ENCODE measurements at places on chromosomes 16 and 17.
A peak's percentile ranks its signal among the peaks of the same experiment; 100 is the strongest.

- no peak for DNase-seq
Measured at GRCh38 chr16:14315683-14316320, 244.7 kb downstream of the MRTFB start.

GRCh38 chr16:8899709-8900317 is 17.7 kb downstream of the LITAFD start:
- DNase-seq = no peak

- DNase-seq = peak; percentile 93
Measured at GRCh38 chr16:23694644-23695373, 16.1 kb downstream of the PLK1 start.

DNA sequence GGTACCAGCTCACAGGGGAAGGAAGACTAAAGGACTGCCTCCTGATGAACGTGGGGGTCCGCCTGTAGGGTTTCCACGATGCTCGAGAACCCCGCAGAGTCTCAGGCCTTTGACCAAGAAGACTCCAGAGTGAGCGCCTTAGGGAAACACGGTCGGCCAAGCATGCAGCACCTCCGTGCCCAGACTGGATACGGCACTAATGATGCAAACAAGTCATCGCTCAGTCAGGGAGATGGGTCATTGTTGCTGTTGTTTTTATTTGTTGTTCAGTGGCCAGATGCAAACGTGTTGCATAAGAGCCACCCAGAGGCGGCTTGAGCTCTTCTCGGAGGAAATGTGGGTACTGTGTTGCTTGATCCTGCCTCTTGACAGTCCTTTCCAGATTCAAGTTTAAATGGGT is 19.3 kb upstream of the RBFOX3 start:
- peak; percentile 25 for DNase-seq

- DNase-seq = no peak
Measured at GRCh38 chr17:21251337-21252010, 1.7 kb downstream of the NATD1 start.

- DNase-seq = no peak
Measured at GRCh38 chr17:68057531-68057952, 22.0 kb downstream of the KPNA2 start.

DNA sequence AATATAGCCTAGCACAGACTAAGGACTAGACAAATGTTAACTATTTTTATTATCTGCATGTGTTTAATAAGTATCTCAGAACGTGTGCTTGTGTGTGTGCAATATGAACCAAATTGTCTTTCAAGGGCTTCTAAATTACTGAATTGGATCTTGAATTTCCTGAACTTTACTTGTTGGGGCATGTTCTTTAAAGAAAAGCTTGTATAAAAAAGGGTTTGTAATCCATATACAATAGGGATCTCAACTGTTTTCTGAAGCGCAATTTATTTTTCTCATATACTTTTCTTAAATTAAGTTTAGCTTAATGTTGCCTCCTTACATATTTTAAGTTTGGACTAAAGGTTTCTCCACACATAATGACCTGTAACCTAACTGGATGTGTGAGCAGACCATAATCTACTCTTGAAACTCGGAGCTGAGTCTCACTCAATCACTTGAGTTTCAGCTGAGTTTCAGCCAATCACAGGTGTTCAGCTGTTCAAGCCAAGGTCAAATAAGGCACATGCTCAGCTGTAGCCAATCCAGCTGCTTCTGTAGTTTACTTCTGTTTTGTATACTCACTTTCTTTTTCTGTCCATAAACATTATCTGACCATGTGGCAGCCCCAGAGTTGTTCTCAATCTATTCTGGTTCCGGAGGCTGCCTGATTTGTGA is 72.3 kb downstream of the CDK5R1 start:
- no peak for DNase-seq

- DNase-seq = no peak
Measured at GRCh38 chr17:72349491-72349995, 228.7 kb downstream of the SOX9 start.

DNA sequence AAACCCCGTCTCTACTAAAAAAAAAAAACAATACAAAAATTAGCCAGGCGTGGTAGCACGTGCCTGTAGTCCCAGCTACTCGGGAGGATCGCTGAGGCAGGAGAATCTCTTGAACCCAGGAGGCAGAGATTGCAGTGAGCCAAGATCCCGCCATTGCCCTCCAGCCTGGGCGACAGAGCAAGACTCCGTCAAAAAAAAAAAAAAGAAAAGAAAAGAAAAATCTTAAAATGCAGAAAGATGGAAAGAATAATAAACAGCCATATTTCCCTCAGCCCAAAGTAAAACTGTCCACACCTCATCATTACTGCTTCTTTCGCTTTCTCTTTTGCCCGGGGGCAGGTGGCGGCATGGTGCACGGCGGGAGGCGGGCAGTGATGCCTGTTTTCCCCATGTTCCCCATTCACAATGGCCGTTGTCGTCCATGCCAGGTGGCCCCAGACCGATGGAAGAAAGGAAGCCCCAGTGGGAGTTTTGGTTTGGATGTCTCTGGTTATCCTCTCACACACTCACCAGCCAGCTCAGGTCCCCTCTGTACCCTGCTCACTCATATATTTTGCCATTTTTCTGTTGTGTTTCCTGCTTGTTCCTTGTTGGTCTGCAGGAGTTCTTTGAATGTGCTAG is 37.0 kb upstream of the PEMT start:
- no peak for DNase-seq

GRCh38 chr17:1109606-1110540 is 69.9 kb downstream of the ABR start:
- DNase-seq = peak; percentile 75

DNA sequence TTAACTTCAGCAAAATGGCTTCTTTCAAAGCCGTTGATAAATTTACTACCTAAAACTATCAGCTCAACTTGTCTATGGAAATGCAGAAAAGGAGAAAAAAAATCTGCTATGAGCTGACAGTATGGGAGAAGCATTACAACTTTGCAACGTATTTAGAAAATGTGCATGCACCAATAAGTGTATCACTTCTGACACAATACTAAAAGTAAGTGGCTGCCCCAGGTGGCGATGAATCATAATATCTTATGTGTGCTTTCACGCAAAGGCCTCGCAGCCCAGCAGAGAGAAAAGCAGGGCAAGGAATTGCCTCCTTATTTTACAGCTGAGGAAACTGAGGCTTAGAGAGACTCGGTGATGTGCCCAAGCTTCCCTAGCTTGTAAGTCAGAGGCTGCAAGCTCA is 101.8 kb downstream of the SALL1 start:
- no peak for DNase-seq

- DNase-seq = no peak
Measured at GRCh38 chr17:38551121-38551520, 54.6 kb downstream of the SRCIN1 start.

- no peak for DNase-seq
Measured at GRCh38 chr16:86730086-86730485, 151.7 kb downstream of the FOXL1 start.

- peak; percentile 89 for DNase-seq
Measured at GRCh38 chr17:74493331-74493833, 26.9 kb downstream of the CD300A start.

GRCh38 chr16:69057400-69058378 is 47.8 kb upstream of the HAS3 start:
- DNase-seq = no peak

DNA sequence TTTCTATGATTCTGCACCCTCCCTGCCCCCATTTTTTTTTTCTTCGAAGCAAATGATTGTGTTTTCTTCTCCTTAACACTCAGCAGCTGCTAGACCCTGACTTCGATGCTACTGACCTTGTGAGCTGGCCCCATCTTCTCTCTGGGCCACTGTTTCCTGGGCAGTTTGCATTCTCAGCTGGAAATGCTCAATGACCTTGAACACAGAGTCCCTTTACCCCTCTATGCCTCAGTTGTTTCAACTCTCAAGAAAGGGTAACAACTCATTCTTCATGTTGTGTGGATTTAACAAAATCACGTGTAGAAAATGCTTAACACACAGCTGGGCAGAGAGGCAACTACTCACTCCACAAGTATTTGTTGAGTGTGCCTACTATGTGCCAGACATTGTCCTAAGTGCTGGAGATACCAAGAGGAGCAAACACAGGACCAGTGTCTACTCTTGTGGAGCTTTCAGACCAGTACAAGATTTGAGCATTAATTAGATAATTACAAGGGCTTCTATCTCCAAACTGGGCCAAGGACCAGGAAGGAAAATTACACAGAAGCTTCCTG is 66.2 kb downstream of the IQCK start:
- DNase-seq = no peak

- no peak for DNase-seq
Measured at GRCh38 chr16:83134638-83135037, 507.9 kb downstream of the CDH13 start.

DNA sequence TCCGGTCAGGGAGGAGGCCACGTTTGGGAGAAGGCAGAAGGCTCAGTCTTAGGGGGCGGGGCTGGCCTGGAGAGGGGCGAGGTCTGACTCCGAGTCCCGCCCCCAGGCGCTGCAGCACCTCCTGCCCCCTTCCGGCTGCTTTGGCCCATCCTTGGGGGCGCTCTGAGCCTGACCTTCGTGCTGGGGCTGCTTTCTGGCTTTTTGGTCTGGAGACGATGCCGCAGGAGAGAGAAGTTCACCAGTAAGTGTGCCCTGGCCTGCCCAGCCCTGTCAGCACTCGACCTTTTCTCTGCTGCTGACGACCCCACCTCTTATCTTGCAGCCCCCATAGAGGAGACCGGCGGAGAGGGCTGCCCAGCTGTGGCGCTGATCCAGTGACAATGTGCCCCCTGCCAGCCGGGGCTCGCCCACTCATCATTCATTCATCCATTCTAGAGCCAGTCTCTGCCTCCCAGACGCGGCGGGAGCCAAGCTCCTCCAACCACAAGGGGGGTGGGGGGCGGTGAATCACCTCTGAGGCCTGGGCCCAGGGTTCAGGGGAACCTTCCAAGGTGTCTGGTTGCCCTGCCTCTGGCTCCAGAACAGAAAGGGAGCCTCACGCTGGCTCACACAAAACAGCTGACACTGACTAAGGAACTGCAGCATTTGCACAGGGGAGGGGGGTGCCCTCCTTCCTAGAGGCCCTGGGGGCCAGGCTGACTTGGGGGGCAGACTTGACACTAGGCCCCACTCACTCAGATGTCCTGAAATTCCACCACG is 1.5 kb downstream of the TNFRSF12A start:
- DNase-seq = peak; percentile 80

DNA sequence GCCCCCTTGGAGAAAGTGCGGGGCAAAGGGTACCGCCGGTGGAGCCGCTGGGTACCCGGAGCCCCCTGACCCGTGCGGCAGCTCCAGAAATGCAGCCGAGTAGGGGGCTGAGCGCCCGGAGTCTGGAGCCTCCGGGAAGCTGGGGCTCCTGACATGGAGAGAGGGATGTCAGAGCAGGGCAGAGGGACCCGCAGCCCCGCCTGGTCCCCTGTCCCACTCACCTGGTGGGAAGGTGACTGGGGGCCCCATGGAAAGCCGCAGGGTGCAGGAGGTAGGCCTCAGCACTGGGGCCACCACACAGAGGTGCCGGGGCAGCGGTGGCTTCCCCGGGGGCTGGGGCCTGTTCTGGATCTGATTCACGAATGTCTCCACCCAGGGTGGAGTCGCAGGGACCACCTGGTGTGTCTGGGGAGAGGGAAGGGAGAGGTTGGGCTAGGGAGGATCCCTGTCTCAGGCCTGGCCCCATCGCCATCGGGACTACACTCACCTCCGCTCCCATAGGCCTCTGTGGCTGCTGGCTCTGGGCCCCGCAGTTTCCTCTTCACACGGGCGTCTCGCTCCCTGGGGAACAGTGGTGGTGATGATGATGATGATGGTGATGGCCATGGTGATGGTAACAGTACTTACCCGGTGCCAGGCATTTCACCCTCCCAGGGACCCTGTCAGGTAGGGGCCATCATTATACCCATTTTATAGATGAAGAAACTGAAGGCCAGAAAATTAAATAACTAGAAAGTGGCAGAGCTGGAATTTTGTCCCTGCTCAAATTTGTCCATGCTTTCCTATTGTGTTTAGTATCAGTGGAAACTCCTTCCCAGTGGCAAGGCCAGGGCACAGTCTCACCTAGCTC is 5.2 kb downstream of the TBX6 start:
- DNase-seq = no peak

DNA sequence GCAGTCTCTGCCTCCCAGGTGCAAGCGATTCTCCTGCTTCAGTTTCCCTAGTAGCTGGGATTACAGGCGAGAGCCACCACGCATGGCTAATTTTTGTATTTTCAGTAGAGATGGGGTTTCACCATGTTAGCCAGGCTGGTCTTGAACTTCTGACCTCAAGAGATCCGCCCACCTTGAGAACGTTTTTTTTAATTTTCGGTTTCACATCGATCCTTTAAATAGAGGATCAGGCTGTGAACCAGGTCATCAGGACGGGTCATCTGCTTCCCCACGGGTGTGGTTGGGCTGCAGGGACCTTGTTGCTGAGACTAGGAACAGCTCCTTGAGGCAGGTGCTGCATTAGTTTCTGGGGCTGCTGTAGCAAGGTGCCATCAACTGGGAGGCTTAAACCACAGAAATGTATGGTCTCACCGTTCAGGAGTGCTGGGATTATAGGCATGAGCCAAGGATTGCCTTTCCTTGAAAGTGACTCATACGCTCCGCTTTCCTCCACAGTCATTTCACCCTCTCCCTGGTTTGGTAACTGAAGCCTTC is 7.9 kb upstream of the NAGPA start:
- no peak for DNase-seq

DNA sequence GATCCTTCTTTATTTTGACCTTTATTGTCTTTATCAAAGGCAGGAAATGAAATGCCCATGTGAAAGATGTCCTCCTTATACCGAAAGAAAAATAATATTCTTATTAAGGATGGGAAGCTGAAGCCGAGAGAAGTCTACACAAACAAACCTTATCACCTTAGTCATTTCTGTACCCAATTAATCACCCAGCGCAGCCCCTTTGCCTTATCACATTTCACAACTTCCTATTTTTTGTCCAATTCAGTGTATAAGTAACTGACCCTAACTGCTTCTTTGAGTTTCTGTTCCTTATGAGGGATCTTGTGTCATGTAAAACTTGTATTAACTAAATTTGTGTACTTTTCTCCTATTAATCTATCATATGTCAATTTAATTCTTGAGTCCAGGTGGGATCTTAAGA is 16.4 kb upstream of the CCL23 start:
- DNase-seq = no peak

DNA sequence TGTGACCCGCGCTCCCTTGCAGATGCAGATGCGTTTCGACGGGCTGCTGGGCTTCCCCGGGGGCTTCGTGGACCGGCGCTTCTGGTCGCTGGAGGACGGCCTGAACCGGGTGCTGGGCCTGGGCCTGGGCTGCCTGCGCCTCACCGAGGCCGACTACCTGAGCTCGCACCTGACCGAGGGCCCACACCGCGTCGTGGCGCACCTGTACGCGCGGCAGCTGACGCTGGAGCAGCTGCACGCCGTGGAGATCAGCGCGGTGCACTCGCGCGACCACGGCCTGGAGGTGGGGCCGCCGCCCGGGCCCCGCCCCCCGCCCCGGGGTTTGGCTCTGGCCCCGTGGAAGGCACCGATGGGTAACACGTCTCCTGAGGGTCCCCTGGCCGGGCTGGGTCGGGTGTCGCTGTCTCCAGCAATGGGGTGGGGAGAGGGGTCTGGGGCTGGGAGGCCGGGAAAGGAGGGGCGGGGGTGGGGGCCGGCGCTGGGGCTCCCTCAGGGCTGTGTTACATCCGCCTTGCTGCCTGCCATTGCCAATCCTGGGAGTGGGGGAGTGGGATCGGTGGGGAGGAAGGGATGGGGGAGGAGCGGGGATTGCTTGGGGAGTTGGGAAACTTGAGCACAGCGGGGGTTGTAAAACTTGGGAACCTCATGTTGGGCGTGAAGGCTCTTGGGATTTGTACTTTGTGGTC is 737 bp downstream of the NUDT16L1 start:
- DNase-seq = peak; percentile 49

Measured in H9 (cell line).